NAMALWA (cell line): ENCODE measurements at places on chromosomes 11 and 22.
A peak's percentile ranks its signal among the peaks of the same experiment; 100 is the strongest.

DNA sequence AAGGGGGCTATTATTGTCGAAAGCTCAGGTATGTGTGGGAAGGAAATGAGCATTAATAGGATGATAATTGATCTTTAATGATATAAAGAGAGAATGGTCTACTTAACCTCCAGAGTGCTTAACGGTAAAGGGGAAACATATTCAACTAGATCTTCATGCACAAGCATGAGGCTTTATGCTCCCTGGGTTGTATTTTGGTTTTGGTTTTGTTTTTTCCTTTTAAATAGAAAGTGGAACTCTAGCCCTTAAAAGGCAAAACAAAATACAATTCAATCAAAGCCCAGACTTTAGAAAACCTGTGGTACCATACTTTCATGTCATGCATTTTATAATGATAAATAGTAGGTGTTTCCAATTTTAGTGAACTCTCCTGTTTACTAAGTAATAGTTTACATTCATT, 622.7 kb downstream of the METTL15 start:
- no peak for DNase-seq

DNA sequence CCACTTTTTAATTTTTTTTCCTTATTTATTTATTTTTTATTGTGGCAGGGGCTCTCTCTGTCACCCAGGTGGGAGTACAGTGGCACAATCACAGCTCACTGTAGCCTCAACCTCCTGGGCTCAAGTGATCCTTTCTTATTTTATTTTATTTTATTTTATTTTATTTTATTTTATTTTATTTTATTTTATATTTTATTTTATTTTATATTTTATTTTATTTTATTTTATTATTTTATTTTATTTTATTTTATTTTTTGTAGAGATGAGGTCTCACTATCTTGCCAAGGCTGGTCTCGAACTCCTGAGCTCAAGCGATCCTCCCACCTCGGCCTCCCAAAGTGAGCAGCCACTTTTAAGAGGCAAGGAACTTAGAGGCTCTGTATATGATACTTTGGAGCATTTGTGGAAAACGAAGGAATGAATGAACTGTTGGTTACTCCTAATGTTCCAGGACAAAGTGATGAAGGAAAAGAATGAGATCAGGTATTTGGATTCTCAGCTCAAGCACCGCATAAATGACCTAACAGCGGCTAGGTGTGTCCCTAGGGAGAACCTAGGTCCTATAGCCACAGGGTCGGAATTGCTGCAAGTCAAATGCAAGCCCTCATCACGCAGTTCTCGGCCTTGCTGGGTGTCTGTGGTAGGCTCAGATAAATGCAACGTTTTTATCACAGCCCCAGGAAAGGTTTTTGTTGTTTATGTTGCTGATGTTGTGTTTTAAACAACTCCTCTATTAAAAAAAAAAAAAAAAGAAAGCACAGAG, 36.5 kb downstream of the ASCL2 start:
- DNase-seq = no peak

DNA sequence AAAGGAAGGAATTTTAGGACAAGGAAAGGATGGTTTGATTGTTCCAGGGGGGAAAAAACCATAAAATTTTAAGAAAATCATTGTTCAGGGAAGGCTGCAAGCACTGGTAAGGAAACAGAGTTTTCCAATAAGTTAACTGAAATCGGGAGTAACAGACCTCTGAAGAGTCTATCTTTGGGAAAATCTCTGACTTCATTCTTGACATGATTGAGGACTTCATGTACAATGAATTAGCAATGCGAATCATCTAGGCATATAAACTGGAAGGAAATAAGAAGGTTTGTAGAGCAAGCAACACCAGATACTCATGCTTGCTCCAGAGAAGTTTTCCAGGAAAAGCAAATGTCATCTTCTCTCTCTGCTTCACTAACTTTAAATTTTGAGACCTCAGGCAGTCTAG, 18.5 kb downstream of the APLP2 start:
- DNase-seq = no peak

DNA sequence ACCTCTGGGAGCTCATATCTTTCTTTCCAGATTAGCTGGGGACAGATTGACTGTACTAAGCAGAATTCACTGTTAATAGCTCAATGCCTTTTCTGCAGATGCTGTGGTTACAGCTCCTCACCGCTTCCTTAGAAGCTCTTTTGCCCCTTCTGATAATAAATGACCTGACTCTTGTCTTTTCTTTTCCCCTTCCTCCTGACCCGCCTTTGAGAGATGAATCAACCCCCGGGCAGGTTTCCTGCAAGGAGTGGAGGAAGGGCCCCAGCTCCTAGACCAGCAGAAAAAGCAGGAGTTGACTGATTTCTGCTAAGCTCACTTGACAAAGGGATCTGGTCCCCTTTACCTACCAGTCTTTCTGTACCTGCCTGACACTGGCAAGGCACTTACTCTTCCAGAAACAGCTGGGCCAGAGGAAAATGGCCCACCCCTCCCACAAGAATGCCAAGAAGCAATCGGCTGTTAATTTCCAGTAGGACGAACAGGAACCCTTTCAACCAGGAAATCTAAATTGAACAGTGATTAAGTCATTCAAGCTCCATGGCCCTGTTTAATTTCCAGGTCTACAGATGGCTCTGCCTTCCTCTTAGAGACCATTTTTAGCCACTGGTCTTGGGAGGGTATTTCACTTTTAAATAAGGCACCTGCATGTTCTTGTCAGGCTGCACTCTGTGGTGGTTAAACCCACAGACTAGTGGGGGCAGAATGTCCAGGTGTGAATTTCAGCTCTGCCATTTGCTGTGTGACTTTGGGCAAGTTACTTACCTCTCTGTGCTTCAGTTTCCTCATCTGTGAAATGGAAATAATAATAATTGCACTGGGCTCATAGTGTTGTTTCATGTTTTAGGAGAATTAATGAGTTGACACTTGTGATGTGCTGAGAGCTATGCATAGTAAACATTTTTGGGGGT, 67.5 kb downstream of the PRR5L start:
- no peak for DNase-seq

- DNase-seq = peak; percentile 61
These were observed 11.9 kb downstream of the CHRM1 start for GRCh38 chr11:62909107-62909894.

- DNase-seq = no peak
These were observed 534.3 kb downstream of the KCNA4 start for GRCh38 chr11:29482510-29482909.

GRCh38 chr11:65107751-65108468, 3.8 kb upstream of the TM7SF2 start:
- no peak for DNase-seq

- DNase-seq = no peak
These were observed 1342.7 kb upstream of the TENM4 start for GRCh38 chr11:80783561-80783960.

DNA sequence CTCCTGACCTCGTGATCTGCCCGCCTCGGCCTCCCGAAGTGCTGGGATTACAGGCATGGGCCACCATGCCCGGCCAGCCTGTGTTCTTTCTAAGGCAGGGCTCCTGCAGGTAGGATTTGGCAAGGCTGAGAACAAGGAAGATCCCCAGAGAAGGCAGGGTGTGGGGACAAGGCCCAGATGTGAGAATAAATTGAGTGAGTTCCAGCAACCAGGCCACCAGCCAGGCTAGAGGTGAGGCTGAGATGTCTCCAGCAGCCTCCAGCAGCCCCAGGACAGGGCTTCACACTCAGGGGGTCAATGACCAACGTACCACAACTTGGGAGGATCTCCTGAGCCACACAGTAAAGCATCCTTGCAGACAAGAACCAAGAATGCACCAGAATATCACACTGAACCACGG, 75.1 kb downstream of the BUD13 start:
- DNase-seq = no peak

DNA sequence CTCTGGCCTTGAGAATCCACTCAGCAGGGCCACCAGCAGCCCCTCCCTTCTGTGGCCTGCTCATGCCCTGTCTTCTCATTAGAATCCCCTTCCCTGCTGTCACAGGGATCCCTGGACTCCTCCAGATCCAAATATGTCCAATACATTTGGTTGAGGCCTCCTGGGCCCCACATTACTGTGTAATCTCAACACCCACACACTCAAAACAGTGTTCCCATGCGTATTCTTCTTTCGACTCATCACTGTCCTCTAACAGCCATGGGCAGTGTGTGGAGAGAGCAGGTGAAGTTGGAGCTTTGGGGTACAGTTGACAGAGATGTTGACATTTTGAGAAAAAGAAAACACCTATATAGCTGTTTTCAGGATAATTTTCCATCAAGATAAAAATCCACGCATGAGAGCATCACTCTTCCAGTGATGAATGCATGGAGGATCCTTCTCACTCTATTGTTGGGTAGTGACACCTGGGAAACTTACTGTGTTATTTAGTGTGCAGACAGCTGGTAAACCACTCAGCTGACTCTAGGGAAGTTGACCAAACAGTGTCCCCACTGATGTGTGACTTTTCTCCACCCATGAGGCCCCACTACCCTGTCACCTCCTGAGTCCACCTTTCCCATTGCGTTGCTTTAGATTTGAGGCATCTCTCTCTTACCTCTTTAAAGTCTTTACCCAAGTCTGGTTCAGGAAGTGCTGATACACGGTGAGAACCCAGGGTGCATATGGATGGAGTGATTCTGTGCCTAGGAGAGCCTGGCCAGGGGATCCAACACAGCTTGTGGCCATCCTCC, 28.7 kb upstream of the VPREB1 start:
- DNase-seq = peak; percentile 45

GRCh38 chr11:63508009-63508408, 2.1 kb downstream of the LGALS12 start:
- peak; percentile 49 for DNase-seq

- DNase-seq = no peak
These were observed 2.6 kb upstream of the SART1 start for GRCh38 chr11:65958774-65959420.

DNA sequence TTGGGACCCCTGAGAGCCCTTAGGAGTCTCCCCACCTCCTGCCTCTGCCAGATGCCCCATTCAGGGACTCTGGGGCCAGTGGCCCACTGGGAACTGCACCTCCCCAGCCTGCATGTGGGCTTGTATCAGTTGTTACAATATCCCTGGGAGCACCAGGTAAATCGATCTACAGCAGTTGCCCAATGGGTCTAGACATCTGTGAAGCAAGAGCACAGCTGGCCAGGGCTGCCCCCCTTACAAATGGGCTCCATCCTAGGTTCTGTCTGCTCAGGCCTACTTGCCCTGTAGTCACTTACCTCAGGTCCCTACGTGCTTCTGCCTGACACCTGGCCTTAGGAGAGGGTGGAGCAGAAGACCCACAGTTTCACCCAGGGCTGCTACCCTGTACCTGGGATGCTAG, 62.7 kb downstream of the HIRA start:
- no peak for DNase-seq

DNA sequence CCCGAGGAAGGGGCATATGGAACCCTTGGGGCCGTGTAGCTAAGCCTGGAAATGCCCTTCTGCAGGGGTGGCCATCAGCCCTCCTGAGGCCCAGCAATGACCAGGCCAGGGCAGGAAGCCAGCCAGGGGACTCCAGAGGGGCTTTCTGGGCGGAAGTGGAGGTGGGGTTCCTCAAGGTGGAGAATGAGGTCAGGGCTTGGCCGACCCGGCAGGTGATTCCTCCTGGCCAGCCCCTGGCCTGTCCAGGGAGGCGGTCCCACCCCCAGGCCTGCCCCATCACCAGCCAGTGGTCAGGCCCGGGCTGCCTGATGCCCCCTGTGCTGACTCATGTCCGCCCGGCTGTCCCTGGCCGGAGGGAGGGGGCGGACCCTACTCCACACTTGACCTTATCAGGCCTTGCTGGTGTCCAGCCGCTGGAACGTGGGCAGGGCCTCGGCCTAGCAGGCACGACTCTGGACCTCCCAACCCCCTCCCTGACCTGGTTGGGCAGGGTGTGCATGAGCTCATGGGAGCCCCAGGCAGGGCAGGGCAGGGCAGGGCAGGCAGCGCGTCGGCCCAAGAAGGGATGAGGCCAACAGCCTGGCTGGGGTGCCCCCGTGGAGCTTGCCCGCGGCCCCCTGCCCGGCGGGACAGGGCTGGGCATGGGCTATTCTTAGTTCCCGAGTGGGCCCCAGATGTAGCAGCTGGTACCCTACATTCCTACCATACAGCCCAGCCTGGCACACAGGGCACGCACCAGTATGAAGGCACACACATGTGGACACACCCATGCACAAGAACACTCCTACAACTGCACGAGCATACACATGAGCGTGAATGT, 35.9 kb downstream of the RPL3 start:
- no peak for DNase-seq

GRCh38 chr11:104852811-104853210, 45.4 kb downstream of the CASP12 start:
- no peak for DNase-seq

DNA sequence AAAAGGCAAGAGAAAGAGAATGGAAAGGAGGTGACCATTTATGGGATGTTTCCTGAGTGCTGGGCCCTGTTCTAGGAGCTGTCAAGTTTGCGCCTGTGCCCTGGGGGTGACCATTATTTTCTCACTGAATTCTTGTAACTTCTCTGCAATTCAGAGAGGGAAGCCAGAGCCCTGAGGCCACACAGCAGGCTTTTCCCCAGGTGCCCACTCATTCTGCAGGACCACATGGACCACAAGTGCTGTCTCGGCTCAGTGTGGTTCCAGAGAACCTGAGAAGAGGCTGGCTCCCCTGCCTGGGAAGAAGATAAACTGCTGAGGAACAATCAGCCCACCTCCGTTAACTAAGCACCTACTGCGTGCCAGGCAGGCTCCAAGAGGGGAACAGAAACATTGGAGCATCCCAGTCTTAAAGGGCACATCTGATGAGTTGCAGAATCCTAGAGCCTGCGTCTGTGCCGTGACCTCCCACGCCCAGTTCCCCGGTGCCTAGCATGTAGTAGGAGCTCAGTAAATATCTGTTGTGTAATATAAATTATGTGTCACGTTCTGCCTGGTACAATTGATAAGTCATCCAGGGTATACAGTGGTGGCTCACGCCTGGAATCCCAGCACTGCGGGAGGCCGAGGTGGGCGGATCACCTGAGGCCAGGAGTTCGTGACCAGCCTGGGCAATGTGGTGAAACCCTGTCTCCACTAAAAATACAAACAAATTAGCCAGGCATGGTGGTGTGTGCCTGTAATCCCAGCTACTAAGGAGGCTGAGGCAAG, 31.6 kb upstream of the CRYBB3 start:
- DNase-seq = no peak

DNA sequence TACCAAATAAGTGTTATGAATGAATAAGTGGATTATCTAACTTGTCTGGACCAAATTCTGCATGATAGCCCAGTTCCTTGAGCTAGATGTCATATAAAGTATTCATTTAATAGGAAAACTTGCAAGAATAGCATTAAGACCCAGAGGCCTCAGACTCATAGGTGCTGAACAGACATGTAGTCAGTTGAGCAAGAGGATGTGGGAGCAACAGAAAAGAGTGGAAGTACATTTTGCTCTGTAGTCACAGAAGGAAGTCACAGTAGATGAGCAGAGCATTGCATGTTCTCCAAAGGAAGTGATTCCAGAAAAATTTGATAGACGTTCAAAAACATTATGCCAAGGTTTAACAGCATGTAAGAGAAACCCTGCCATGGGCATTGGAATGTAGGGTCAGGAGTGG, 9.5 kb downstream of the HOATZ start:
- no peak for DNase-seq

GRCh38 chr11:14358729-14359439, at the start of gene RRAS2:
RRAS2 (minus strand) TSS chr11:14359183; CDS start chr11:14358870, 313 bp downstream.
- peak; percentile 86 for DNase-seq
